ENCODE measurements at places on chromosomes 5 and 9.

GRCh38 chr5:156385416-156385815 is 58.5 kb downstream of the SGCD start:
- no peak for DNase-seq

DNA sequence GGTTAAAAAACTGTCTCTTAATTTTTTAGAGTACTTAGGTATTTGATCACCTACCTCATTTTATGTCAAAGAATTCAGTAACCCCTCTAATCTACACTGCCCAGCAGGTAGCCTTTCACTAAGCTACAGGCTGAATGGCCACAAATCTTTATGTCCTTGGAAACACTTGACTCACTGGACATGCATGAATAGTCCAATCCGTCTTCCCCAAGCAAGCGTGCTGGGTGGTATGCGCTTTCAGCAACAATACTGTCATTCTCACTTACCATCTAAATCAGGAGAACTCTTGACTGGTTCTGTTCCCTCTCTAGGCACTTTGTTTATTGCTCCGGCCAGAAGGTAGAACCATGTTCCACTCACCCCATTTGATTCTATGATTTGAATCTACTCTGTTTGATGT is 73.1 kb downstream of the TRPM3 start:
- no peak for DNase-seq

- no peak for DNase-seq
Observed at GRCh38 chr5:138596105-138596881, 21.1 kb upstream of the HSPA9 start.

GRCh38 chr9:72029986-72030385 is 30.4 kb downstream of the C9orf57 start:
- DNase-seq, result no peak

DNA sequence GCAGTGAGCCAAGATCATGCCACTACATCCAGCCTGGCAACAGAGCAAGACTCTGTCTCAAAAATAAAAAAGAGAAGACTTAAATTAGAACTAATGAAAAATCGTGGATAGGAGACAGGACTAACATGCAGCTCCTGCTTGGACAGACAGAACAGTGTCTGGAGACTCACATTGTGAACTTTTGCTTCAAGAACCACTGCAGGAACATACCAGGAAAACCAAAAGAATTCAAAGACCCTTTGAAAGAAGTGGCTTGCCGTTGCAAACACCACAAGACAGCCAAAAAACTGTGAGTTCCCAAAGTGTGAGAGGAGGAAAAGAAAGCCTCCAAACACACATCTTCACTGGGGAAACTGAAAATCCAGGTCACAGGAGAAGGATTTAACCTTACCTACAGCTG is 48.8 kb upstream of the SNAPC3 start:
- DNase-seq, result no peak

GRCh38 chr9:101325053-101325452 is 59.8 kb downstream of the BAAT start:
- DNase-seq, result no peak

DNA sequence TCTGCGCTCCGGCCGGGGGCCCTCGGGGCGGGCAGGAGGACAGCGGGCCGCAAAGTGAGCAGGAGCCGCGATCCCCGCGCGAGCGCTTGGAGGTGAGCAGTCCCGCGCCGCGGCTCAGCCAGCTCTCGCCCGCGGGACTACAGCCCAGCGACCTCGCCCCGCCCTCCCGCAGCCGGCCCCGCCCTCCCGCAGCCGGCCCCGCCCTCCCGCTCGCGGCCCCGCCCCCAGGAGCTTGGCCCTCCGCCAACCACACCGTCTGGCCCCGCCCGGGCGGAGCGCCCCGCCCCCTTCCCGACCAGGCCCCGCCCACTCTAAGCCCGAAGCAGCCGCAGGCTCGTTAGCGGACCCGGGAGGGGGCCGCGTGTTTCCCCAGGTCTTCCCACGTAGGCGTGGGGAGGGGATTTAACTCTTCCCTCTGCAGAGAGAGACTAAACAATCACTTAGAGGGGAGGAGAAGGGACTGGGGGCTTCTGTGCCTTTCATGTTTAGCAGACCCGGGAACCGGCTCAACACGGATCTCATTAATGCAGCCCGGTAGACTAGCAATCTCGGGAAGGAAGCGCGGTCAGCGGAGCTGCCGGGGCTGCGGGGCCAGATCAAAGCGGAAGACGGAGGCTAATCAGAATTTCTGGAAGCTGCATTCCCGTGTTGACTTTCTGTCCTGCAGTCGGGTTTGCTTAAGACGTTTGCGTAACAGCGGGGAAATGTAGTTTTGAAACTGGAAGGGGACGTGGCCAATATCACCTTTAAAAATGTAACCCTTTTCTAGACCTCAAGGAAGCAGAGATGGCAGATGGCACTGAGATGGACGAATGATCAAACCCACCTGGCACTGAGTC is at the start of gene MYO10:
Gene MYO10 (minus strand): TSS at position 139 of the 839 bp plus-strand sequence. CDS start 480 bp downstream, outside the sequence.
- DNase-seq, result peak; percentile 56

- no peak for DNase-seq
Observed at GRCh38 chr9:97560851-97561250, 59.4 kb downstream of the TMOD1 start.

GRCh38 chr5:125042261-125042890 is 295.9 kb upstream of the ZNF608 start:
- DNase-seq, result no peak

DNA sequence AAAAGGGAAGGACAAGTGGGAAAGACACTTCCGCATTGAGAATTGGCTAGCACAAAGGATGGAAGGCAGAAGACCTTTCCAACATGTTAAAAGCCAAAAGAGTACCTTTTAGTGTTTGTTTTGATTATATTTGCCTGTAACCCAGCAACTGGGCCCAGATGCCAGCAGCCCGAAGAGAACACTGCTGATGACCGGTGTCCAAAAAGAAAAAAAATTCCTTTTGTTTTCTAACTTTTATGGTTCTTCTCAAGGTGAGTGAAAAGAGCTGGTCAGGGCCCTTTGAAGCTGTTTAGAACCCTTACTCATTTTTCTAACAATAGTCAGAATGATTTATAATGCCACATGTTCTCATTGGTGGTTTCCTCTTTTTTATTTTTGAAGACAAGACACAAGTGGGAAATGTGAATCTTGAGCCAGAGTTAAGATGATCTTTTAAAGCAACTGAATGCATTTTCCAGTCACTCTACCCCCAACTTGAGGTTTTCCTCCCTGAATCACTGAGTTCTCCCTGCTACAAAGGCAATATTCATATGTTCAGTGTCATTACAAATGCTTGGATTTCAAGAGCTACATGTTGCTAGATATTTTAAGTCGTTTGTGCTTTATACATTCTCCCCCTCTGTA is 32.3 kb upstream of the ZNF462 start:
- no peak for DNase-seq

- DNase-seq, result no peak
Observed at GRCh38 chr9:33703430-33704102, 91.8 kb upstream of the PRSS3 start.

DNA sequence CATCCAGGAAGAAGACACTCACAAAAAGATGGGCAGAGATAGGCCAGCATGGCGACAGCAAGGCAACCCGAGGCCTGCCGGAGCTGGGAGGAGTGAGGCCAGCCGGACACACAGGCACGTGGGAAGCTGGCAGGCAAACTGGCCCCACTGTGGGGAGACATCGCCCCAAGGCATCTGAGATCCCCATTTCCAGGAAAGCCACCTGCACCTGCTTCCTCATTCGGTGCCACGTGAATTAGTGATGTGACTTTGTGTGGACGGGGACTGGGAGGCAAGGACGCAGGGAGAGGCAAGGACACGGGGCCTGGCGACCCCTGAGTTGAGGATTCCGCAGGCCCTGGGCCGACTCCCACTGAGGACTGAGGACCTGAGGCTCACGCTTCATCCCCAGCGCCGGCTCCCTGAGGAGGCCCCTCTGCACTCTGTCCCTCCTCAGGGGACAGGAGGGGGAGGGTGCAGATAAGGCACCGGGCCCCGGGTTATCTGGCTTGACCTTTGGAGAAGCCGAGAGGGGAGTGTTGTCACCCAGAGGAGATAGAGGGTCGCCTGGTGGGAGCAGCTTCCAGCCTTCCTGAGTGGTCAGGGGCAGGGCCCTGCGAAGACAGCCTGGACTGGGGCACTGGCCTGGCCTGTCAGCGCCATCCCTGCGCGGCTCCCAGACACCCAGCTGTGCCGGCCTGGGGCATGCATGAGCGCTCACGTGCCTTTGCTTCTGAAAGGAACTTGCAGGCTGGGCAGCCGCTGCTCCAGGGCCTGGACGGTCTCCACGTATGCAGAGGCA is 39.7 kb downstream of the NDUFS6 start:
- no peak for DNase-seq

- DNase-seq, result no peak
Observed at GRCh38 chr9:107070586-107070985, 207.6 kb downstream of the ZNF462 start.

- no peak for DNase-seq
Observed at GRCh38 chr9:13716601-13717321, 437.3 kb upstream of the MPDZ start.

DNA sequence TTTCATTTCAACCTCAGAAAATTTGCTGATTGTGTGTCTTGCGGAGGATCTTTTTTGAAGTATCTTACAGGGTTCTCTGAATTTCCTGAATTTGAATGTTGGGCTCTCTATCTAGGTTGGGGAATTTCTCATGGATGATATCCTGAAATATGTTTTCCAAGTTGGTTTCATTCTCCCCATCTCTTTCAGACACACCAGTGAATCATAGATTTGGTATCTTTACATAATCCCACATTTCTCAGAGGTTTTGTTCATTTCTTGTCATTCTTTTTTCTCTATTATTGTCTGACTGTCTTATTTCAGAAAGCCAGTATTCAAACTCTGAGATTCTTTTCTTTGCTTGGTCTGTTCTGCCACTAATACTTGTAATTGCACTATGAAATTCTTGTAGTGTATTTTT is 456.9 kb downstream of the PRELID2 start:
- DNase-seq, result no peak

GRCh38 chr5:133029416-133029815 is 3.1 kb upstream of the ZCCHC10 start:
- no peak for DNase-seq

- no peak for DNase-seq
Observed at GRCh38 chr9:108443019-108443633, 412.7 kb downstream of the ACTL7B start.

Data from stimulated activated CD4-positive, alpha-beta T cell treated with anti-CD3 and anti-CD28 coated beads, Interleukin-12 subunit alpha, Interleukin-12 subunit beta, amount 100 ng/mL, for 24 hours (primary cell).